ENCODE measurements at places on chromosomes 2 and 18.

DNA sequence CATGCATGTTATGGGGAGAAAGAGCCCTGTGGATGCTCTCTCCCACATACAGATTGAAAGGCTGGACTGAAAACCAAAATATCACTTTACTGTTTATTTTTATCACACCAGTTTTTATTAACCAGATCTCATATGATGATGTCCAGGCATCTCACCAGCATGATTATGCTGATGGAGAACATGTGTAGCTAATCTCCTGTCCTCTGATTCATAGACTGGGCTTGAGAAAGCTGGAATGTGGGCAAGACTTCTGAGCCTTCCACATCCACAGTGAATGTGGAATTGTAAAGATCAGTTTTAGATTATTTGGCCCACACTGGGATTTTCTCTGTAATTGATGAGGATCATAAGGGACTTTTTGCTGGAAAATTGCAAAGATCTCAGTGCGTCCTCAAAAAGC is 137.9 kb downstream of the ICOS start:
- no peak for DNase-seq

DNA sequence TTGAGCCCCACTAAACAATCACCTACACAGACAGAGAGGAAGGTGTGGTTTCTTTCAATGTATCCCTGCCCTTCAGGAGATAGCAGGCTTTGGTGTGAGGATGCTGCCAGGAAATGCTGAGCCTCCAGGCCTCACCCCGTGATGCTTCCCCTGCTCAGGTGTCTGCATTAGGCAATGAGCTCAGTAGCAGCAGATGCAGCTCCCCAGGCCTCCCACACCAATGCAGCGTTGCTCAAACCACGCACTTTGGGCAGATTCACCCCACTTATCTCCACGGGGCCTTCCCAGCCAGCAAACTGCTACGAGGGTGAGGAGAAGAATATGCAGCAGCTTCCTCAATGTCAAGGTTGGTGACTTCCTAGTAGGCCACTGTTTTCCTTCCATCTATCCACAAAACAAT is 229.3 kb upstream of the PXDN start:
- DNase-seq = no peak

GRCh38 chr18:33495278-33495677 is 54.8 kb upstream of the CCDC178 start:
- no peak for DNase-seq

DNA sequence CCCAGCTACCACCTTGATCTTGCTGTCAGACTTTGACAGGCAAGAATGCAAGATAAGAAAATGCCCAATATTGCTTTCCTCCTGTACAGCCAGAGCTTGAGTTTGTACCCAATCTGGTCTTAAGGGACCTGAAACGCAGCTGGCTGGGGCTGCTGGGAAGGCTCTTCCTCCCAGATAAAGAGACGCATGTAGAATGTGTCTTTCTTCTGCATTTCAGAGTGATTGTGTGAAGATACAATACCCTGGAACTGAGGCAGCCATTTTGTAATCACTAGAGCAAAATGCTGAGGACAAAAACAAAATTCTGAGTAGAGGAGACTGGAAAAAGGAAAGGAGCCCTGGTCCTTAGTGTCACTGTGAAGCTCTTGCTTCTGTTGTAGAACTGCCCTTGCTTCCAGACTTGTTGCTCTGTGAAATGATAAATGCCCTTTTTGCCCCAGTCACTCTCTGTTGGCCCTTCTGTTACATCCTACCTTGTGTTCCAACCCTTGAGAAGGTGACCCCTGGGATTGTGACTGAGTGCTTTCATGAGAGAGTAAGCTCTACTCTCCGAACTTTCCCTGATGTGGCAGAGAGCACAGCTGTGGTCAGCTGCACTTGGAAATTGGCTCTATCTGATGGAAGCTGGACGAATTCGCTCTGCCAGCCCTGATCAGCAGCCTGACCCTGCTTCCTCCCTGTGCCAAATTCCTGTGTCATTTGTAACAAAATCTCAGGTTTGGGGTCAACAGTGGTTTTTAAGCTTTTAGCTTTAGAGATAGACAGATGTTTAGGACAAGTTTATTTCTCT is 137.4 kb upstream of the RBMS1 start:
- DNase-seq = no peak

- no peak for DNase-seq
These were observed 22.5 kb upstream of the RASGRP3 start for GRCh38 chr2:33453905-33454479.
